ENCODE measurements at places on chromosomes 2 and 18.

DNA sequence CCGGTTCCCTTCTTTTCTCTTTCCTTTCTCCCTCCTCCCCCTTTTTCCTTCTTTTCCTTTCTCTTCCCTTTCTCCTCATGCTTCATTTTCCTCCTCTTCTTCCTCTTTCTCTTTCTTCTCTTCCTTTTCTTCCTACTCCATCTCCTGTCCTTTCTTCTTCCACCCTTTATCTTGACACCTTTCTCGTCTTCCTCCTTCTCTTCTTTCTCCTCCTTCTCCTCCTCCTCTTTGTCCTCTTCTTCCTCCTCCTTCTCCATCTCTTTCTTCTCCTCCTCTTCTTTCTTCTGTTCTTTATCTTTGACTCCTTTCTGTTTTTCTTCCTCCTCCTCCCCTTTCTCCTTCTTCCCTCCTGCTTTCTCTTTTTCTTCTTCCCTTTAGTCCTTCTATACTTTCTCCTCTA, 53.2 kb downstream of the CELF4 start:
- DNase-seq, result no peak

DNA sequence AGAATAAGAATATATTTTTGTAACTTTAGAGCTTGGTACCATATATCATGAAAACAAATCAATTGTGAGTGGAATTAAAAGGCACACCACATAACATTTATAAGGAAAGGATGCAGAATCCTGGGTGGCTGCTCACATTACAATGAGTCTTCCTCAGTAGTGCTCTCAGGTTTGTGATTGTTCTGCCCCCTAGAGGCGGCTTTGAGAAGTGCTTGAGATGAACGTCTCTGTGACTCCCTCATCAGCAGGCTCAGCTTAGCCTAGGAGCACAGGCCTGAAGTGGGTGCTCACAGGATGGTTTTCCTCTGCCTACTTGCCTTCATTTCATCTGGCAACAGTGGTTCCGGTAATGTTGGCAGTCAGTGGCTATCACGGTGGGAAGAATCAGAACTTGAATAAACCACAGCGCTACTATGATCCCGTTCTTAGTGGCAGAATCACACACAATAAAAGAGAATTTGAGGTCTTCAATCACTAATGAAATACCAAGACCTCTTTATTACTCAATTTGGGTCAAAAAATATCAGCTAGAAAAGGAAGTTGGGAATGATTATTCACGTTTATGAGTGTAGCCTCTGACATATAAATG, 38.1 kb upstream of the B4GALT6 start:
- peak; percentile 57 for DNase-seq

- no peak for DNase-seq
Observed at GRCh38 chr2:12819103-12819475, 102.4 kb downstream of the TRIB2 start.

GRCh38 chr2:160126315-160126714, 63.9 kb upstream of the PLA2R1 start:
- no peak for DNase-seq

DNA sequence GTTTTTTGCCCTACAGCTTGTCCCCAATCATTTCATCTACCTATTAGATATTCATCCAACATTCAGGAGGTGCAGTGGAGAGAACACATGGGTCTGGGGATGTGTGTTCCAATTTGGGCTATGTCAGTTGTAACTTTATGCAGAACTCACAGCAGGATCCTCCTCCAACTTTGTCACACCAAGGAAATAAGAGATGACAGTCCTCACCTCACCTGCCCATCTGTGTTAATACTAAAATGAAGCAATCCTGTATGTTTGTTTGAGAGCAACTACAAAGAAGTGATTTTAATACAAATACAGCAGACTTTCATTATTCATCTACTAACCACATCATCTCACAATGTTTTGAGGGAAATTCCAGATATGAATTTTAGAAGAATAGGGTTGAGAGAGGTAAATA, 126.7 kb downstream of the ARHGAP15 start:
- no peak for DNase-seq

DNA sequence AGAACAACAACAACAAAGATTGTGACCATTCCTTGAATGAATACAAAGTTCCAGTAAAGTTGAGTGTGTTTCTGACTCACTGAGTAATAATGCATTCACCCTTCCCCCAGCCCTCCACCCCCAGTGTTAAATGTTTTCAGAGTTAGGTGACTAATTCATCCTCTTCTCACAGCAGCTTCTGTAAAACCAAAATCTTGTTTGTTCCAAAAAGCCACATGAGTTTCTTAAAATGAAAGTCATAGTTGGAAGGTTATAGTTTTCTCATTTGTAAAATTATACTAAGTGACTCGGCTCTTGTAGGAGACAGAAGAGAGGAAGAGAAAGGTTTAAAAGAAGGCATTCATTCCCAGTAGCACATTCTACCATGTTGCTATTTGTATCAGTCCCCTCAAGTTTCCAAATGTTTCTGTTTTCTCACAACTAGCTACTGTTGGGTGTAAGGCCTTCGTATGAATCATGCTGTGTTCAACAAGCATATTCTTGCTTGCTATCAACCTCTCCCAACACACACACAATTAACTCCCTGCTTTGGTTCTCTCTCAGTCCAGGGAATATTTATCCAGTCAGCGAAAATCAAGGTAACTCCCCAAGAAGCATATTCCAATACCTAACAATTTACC, 75.3 kb downstream of the MBD2 start:
- peak; percentile 2 for DNase-seq

DNA sequence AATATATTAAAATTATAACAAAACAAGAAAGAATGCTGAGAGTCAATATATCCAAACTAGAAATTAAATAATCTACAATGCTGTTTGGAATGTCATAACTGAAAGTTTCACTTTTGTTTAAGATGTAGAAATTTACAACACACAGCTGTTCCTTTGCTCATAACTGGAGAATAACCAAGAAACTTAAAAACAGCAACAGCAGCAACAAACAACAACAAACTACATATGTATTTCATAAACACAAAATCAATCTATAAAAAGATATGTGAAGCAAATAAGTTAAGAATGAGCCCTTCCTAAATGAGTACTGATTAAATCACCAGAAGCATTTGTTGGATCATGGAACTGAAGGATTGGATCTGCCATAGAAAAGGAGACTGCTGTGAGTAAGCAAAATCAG, 456.5 kb upstream of the ZNF804A start:
- no peak for DNase-seq

DNA sequence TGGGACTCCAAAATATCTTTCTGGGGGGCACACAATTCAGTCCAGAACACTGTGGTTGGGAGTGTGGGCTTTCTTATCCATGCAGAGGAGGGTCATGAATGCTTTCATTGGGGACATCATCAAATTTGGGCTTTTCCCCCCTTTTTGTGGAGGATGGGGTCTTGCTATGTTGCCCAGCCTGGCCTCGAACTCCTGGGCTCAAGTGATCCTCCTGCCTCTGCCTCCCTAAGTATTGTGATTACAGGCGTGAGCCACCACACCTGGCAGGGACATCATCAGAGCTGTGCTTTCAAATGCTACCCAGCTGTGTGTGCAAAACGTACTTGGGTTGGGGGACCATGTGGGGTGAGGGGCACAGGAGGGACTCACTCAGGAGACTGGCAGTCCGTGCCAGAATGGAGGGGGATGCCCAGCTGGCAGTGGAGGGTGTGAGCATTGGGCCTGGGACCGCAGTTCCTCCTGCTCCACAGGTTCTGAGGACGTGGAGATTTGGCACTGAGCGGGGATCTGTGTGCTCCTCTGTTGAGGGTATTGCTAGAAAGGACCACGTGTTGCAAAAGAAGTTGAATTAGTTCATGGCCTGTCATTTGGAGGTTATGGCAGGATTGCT, 24.4 kb downstream of the EMILIN2 start:
- DNase-seq, result no peak

DNA sequence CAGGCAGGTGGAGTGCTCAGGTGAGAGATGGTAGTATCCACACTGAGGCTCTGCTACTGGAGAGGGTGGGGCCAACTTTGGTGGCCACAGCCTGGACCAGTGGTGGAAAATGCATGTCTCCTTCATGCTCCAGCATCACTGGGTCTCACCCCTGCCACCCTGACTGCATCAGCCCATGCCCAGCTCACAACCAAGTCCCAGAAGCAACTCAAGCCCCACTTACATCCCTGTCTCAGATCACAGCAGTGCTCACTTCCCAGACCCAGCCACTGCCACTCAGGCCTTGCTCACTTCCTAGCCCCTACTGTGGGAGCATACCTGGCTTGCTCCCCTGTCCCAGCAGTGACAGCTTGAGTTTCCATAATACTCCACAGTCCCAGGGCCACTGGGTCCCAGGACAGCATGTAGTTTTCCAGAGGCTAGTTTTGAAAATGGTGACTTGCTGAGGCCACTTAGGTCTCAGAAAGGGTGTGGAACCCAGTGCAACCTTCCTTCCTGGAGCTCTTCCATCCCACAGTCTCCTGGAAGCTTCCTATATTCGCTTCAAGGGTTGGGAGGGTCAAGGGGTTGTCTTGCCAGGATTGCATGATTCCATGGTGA, 58.8 kb downstream of the GPC1 start:
- DNase-seq, result no peak

DNA sequence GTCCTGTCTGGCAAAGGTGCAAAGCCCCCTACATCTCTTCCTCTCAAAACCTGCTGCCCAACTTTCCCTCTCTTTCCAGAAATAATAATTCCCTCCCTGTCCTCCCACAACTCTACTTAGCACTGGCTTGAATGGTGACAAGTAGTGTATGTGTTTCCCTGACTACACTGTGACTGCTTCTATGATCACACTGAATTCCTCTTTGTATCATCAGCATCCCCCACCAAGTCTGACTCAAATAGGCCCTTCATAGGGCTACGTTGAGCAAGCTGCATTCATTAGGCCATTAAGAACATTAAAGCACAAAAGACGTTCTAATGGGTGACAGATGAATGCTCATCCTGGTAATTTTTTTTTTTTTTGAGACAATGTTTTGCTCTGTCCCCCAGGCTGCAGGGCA, 13.7 kb upstream of the ST3GAL5 start:
- DNase-seq, result no peak

- peak; percentile 6 for DNase-seq
Observed at GRCh38 chr2:205947621-205948495, 138.1 kb downstream of the INO80D start.

- no peak for DNase-seq
Observed at GRCh38 chr2:170224692-170225294, 46.8 kb downstream of the MYO3B start.

DNA sequence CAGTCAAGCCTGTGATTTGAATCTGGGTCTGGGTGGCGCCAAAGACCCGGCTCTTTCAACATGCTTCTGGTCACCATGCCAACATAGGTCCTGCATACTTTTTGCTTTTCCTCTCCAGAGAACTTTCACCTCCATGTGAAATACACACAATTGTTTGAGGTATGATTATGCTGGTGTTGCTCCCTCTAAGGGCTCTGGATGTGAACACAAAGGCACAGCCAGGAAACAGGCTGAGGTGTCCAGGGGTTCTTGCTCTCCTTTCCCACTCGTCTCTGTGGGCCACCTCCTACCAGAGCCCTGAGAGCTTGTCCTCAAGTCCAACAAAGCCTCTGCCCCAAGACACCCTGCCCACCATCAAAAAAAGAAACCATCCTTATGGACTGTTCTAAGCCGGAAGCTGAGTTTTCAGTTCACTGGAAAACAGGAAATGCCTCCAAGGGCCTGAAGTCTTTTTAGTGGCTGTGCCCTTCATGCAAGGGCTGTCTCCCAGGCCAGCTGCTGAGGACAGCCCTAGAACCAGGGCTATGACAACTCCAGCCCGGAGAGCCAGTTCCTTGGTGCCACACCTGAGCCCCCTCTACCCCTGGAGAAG, 100.2 kb upstream of the EPAS1 start:
- DNase-seq, result no peak

DNA sequence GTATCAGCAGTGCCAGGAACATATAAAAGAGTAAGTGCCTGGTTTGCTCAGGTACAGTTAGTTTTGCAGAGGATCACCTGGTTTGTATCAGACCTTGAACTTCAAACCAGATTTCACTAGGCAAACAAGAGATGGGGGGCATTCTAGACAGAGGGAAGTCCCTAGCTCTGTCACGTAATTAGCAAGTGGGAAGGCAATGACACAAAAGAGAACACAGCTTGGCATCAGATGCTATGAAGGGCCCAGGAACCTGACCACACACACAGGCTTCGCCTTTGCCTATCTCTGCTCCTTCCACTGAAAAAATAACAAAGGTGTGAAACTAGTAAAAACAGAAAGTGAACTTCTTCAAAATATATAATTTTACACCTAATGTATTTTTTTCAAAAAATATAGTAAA, 62.6 kb downstream of the CERKL start:
- DNase-seq, result no peak

DNA sequence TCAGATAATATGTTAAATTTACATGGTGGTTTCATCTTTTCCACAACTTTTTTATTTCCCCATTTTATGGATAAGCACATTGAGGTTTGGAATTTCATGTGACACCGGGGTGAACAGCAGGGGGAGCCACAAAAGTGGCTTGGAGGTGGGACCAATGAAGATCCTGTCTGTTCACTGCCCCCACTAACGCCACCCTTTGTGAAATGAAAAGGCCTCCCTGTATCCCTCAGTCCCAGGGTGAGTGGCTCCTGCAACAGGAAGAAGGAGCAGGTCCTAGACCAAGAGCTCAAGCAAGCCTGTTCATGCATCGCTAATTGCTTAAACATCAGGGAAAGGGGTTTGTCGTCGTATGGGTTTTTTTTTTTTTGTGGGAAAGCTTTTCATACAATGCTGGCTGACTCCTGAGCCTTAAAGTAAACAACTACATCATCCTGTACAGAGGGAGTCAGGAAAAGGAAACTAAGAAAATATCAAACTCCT, 267.8 kb upstream of the EPAS1 start:
- DNase-seq, result no peak

DNA sequence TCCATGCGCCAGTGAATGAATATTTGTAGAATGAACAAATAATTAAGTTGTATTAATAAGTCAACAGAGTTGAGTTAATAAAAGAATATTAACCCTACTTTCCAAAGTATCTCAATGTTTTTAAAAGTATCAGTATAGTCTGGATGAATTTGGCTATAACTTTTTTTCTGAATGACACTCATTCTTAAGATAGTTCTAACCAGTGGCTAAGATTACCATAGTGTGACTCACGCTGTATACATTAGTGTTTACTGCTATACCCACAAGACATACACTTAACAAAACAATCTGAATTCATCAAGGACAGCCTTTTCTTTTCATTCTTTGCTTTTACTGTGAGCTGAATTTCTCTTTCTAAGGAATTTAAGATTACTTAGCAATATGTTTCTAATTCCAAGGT, 77.0 kb upstream of the PDE1A start:
- DNase-seq, result no peak

DNA sequence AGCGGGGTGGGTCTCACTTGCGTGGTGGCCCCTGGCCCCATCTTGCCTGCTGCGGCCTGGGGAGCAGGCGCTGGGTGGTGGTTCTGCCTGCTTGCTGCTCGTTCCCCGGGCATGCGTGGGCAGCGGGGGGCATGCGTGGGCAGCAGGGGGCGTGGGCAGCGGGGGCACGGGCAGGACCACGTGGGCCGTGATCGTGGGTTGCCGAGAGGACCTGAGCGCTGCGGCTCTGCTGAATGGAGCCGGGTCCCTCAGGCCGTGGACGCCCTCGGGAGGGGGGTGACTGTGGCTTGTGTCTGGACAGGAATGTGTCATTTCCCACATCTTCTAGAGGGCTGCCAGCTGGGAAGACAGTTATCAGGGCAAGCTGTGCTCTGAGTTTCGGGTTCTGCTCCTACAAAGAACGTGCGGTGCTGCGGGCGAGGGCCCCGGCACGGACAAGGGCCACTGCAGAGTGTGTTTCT, 8.3 kb upstream of the GAL3ST2 start:
- DNase-seq, result no peak
